ENCODE measurements at places on chromosomes 1 and 21. TPM values are rescaled to one million over a fixed set of nuclear protein-coding genes. Genes with fewer than 3 reads are reported as not detected.

- no peak for DNase-seq
Measured at GRCh38 chr1:158257888-158258287, 3.7 kb downstream of the CD1A start.

DNA sequence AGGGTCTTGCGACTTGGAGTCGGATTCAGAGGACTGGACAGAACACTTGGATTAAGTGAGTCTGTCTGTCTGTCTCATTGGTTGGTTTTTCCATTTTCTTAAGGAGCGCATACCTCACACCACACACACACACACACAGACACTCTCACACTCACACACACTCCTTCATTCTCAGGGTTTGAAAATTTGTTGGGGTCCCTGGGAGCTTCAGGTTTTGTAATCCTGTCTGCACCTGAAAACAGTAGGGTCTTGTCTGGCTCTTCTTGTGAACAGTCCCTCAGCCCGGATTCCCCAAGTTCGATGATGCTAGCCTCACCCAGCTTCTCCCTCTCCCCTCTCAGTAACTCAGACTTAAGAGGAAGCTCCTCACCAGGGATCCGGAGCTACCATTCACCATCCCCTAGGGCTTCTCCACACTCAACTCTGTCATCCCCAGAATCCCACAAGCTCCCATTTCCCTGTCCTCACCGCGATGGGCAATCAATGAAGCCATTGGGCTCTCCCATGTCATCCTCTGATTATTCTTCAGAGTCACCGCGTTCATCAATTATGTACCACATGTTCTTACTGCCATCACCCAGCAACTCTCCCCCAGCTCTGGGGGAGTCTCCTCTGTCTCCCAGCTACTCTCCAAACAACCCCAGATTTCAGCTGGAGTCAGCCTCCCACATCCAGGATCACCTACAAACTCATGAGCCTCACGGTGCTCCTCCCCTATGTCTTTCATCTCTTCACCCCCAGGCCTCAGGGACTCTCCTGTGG is 1530.9 kb upstream of the TPTE start:
- DNase-seq: no peak

GRCh38 chr1:167862432-167863076 is 51.4 kb downstream of the ADCY10 start:
- DNase-seq: no peak

- no peak for DNase-seq
Measured at GRCh38 chr1:176904057-176904751, 260.3 kb downstream of the ASTN1 start.

GRCh38 chr21:37592496-37592895 is 225.9 kb downstream of the DYRK1A start:
- DNase-seq: no peak

GRCh38 chr1:92487078-92487605 is 417 bp upstream of the GFI1 start:
- no peak for DNase-seq

DNA sequence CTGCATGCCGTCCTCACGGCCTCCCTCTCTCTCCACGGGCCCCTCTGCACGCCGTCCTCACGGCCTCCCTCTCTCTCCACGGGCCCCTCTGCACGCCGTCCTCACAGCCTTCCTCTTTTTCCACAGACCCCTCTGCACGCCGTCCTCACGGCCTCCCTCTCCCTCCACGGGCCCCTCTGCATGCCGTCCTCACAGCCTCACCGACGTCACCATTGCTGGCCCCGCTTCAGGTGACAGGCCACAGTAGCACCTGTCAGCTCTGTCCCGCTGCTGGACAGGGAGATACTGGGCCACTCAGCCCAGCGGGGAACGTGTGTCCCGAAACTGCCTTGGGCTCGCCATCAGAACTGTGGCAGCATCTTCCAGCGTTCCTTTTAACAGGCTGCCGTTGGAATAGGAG is 82.8 kb upstream of the COL6A1 start:
- DNase-seq: no peak

The DMRTA2 gene
- not detected for total RNA-seq

DNA sequence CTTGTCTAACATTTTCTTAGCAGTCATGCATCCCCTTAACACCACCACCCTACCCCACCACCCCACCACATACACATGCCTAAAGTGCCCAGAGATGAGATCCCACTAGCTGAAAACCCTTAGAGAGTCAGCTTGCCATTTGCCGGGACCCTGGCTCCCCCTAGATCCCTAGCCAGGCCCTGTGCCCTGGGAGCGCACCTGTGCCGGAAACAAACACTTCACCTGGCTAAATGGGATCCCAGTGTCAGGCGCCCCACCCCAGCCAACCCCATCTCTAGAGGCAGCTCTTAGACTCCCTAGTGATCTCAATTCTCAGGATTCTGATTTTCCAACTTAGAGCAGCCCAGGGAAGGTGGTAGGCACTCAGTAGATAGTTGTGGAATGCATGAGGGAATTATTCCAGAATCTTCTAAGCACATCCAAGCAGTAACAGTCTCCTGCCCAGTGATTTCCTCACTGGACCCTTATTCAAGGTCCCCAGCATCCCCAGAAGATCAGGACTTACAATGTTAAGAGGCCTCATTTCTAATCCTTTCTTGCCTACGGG is 105.2 kb downstream of the LAMC2 start:
- DNase-seq: no peak

GRCh38 chr1:190667914-190668313 is 190.2 kb upstream of the BRINP3 start:
- DNase-seq: no peak

The RGS1 gene
- total RNA-seq: not detected

- no peak for DNase-seq
Measured at GRCh38 chr1:231094421-231094820, 54.4 kb upstream of the FAM89A start.

The DLGAP3 gene
- total RNA-seq: 0.27 TPM
